Nucleus accumbens (tissue), 56 donors: ENCODE measurements at places on chromosomes 6 and 20.

GRCh38 chr6:17847203-17847760 lies 140.2 kb downstream of the KIF13A start:
- no peak for DNase-seq

GRCh38 chr6:56102216-56102615 lies 145.2 kb downstream of the COL21A1 start:
- DNase-seq: no peak

DNA sequence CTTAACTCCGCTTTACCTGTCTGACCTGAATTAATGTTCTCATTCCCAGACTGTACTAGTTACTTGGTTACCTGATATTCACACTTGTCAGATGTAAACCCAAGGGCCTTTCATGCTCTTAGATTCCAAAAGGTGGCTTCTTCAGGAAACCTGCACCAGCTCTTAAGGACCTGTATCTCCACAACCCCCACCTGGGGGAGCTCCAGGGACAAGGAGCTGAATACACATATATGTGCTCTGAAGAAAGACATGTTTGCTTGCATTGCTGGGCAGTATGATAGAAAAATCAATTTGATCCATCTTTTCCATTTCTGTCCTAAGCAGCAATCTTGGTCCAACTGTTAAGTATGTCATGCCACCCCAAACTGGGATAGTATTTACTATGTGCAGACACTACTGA lies 64.8 kb upstream of the POU3F2 start:
- no peak for DNase-seq

DNA sequence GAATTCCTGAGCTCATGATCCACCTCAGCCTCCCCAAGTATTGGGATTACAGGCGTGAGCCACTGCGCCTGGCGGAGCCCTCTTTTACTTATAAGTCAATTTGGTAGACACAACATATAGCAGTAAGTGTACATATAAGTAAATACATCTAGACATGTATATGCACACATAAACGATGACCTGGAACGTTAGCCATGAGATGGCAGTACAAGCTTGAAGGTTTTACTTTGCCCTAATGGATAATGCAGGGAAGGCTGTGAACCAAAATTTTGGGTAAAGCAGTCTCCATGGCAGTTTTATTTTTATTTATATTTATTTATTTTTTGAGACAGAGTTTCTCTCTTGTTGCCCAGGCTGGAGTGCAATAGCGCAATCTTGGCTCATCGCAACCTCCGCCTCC lies 2.4 kb upstream of the GNMT start:
- no peak for DNase-seq

GRCh38 chr6:130908188-130908587 lies 81.0 kb downstream of the SMLR1 start:
- no peak for DNase-seq

GRCh38 chr20:36094497-36094896 lies 60.0 kb upstream of the EPB41L1 start:
- no peak for DNase-seq

DNA sequence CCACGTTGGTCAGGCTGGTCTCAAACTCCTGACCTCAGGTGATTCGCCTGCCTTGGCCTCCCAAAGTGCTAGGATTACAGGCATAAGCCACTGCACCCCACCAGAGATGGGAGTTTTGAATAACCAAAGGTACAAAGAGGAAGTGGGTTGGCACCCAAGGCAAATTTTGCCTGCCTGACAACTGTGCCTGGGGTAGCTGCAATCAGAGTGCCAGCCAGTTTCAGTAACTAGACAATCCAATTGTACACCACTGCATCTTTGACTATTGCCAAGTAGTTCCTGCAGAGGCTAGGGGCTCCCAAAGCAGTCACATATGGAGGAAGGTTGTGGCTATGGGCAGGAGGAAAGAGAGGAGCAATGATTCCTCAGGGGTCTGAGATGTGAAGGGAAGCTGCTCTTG lies 16.6 kb downstream of the ZC3H12D start:
- no peak for DNase-seq

- DNase-seq: no peak
Observed at GRCh38 chr6:169942173-169942572, 190.8 kb downstream of the ERMARD start.

GRCh38 chr6:3045777-3046176 lies 22.5 kb upstream of the RIPK1 start:
- DNase-seq: no peak

- no peak for DNase-seq
Observed at GRCh38 chr6:53934023-53934422, 139.2 kb downstream of the LRRC1 start.

DNA sequence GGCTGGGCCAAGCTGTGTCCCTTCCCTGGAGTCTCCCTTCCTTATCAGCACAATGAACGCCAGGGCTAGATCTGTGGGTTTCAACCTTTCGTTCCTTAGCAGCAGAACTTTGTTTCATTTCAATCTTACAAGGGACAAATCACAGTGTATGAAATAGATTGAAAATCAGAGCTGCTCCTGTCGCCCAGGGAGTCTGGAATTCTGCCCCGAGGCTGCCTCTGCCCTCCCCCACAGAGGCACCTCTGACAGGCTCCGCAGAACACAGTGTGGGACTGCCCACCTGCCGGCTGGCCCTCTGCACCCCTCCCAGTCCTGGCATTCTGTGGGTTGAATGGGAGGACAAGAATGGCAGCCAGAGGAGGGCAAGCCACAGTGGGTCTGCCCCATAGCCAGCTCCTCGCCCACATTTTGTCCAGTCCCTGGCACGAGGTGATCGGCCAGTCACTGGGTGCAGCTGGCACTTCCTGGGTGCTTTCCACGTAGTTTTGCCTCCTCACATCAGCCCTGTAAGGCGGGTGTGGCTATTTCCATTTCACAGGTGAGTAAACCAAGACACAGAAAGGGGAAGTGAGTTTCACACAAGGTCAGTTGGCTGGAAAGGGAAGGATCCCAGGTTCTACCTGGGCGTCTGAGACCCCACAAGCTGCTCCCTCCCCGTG lies 26.1 kb downstream of the MANBAL start:
- no peak for DNase-seq

DNA sequence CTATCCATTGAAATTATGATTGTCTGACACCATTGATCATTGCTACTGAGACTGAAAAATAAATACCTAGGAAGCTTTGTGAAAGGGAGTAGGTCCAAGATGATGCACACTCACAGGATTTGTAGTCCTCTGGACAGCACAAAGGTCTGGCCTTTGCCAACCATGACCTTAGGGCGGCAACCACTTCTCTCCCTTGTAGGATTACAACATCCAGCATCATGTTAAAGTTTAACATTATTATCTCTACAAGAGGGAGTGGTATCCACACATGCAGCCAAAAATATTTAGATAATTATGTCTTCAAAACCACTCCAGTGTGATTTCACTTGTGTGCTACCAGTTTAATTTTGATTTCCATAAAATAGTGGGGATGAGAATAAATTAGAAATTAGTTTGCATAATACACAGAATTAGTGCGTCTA lies 51.1 kb upstream of the NHSL1 start:
- no peak for DNase-seq

DNA sequence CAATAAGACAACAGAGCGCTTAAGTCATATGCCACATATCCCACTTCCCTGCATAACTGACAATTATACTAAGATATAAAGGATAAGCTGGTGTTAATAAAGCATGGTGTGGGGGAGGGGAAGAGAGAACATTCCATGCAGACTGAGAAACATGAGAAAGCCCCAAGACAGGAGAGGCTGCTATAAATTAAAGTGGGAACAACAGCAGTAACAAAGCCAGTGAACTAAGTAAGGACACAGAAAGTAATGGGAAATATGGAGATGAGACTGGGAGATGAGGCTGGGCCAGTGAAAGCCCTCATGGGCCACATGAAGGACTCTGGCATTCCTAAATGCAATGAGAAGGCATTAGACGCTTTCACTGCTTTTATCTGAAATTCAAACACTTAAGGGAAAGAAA lies 41.3 kb downstream of the SESN1 start:
- no peak for DNase-seq

GRCh38 chr6:107590378-107590777 lies 100.5 kb downstream of the SOBP start:
- no peak for DNase-seq

- DNase-seq: no peak
Observed at GRCh38 chr6:134216301-134217010, 101.5 kb downstream of the SGK1 start.

GRCh38 chr6:89518352-89519055 lies 85.6 kb downstream of the ANKRD6 start:
- DNase-seq: no peak

DNA sequence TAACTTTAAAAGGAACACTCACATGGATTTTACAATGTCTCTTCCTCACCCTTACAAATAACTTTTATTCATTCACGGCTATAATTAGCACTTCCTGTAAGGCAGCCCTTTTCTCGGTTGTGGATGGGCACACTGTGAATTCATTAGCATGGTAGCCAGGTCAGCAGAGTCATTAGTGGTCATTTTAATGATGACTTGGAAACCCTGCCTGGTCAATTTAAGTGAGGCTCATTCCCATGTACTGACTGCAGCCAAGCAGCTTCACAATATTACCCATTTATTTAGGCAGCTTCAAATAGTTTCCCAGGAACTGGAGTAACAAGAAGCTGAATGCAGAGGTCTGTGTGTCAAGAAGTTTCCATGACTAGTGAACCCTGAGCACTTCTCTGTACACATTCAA lies 248.8 kb downstream of the KHDC1L start:
- no peak for DNase-seq

- no peak for DNase-seq
Observed at GRCh38 chr20:34915131-34915530, 38.7 kb downstream of the ACSS2 start.

- no peak for DNase-seq
Observed at GRCh38 chr6:23783901-23784300, 342.1 kb upstream of the NRSN1 start.

- DNase-seq: no peak
Observed at GRCh38 chr20:62570897-62571668, 71.2 kb upstream of the SLCO4A1 start.

DNA sequence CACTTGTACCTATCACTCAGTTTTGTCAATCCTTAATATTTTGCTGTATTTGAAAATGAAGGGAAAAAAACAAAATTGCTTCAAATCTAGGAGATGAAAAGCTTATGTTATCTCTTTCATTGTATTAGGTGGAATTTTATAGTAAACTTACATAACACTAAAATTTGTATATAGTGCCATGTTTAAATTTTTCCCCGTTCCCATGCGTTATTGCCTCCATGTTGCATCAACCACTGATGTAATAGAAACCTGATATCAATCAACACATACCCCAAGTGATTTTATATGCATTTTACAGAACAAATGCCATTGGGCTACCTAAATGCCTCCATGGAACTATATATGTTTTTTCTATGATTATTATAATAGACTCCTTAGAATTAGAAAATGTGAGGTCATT lies 14.8 kb upstream of the TREM2 start:
- no peak for DNase-seq

- DNase-seq: no peak
Observed at GRCh38 chr6:1436334-1437306, 47.2 kb downstream of the FOXF2 start.

- DNase-seq: no peak
Observed at GRCh38 chr6:1348675-1349074, 36.8 kb downstream of the FOXQ1 start.

DNA sequence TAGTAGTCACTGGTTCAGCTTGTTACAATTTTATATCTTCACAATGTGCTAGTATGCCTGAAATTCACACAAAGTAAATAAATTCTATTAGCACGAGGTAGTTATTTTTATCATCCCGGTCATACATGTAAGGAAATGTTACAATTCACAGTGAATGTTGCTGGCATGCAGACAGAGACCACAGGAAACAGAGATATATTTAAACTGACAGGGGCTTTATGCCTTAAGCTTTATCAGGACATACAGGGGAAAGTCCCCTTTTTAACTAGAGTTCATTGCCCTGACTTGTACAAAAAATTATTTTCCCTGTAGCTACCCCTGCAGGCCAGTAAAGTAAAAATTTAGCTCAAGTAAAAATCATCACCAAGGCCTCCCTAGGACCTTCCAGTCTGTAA lies 712.0 kb upstream of the NRSN1 start:
- no peak for DNase-seq

GRCh38 chr20:1388741-1389483 lies 3.9 kb downstream of the FKBP1A start:
- DNase-seq: no peak

DNA sequence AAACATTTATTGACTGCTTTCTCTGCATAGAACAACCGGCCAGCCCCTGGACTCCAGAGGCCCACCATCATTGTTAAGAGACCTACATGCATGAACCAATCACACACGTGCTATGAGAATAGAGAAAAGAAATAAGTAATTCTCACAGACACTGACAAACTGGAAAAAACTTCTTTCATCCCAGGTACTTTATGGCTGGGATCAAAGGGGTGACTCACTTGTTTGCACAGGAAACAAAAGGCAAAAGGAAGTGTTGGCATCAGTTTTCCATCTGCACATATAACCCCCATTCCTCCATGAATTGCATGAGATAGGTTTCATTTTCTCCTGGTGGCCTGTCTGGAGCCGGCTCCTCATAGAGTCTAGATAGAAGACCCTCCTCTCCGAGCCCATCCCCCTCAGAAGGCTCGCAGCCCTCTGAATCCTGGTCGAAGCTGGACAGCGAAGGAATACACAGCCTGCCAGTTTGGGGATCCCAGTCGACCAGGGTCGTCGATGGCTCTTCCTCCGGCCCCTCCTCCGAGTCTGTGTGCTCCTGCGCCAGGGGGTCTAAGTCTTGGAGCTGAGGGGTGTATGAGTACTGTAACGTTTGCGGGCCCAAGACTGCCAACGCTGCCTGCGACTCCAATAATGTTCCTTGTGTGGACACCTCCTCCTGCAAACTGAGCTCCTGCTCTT lies 43.3 kb downstream of the IL20RA start:
- no peak for DNase-seq

DNA sequence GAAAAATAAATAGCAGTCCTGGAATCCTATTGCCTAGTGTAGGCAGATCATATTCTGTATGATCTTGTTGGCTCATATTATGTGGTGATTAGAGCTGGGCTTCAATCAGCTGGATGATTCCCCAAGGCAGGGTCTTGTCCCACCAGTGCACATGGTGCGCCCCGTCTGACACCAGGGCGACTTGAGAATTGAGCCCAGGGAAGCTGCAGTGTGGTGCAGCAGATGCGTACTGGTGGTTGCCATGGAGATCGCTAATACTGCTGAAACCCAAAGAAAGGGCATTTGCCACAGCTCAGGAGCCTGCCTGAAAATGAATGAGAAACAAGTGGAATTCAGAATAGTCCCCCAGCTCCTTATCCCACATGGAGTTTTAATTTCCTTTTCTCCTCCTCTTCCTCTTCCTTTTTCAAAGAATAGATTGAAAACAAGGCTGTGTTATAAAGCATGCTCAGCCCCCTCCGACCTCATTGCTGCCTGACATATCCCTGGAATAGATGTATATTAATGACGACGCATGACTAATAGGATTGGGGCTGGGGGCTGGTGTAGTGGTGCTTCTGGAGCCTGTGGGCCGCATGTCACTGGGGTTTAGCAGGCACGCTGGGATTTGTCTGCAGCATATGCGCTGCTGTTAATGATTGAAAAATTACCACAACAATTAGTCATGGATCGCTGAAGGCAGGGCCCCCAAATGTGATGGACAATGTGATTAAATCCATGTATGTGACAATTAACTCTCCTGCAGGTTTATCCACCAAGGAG lies 210.5 kb downstream of the FARS2 start:
- peak; percentile 44 for DNase-seq

- DNase-seq: no peak
Observed at GRCh38 chr20:13012886-13013285, 4.1 kb downstream of the SPTLC3 start.

GRCh38 chr20:63059684-63060056 lies 52.9 kb upstream of the BHLHE23 start:
- DNase-seq: no peak

- no peak for DNase-seq
Observed at GRCh38 chr6:162615016-162615705, 112.4 kb downstream of the PRKN start.

- DNase-seq: no peak
Observed at GRCh38 chr6:96927660-96928059, 3.1 kb downstream of the KLHL32 start.
